ENCODE measurements at places on chromosomes 1 and 21.

GRCh38 chr1:178021950-178022349 lies 52.1 kb upstream of the SEC16B start:
- no peak for DNase-seq

- no peak for DNase-seq
Observed at GRCh38 chr1:192584866-192585265, 9.3 kb downstream of the RGS1 start.

DNA sequence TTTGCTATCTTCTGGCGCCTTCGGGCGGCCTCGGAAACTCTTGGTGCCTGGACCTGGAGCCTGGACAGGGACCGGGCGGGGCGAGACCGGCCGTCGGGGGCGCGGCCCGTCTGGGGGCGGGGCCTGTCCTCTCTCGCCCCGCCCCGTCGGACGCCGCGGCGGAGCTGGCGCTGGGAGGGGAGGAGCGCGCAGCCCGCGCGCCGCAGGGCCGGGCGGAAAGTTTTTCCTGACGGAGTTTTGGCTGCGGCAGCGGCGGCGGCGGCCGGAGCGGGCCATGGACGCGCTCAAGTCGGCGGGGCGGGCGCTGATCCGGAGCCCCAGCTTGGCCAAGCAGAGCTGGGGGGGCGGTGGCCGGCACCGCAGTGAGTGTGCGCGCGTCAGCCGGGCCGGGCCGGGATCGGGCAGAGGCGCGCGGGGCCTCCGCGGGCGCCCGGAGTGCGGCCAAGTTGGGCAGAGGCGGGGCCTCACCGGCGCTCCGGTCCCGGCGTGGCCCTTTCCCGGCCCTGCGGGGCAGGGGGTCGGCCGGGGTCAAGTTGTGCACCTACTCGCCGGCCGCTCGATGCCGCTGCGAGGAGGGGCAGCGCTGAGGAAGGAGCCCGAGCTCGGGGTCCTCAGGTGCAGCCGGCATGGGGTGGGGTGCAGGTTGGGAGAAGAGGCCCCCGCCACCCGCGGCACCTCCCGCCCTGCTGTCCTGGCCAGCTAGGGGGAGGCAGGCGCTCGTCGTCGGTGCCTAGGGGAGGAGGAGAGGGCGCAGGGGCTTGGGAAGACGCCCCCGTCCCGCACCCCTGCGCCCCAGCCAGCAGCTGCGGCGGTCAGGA lies at the start of gene LDLRAP1:
TSS of gene LDLRAP1 (plus strand) at position 182 of the 818 bp plus-strand sequence. CDS start at position 275, 93 bp downstream.
- DNase-seq: peak; percentile 80

DNA sequence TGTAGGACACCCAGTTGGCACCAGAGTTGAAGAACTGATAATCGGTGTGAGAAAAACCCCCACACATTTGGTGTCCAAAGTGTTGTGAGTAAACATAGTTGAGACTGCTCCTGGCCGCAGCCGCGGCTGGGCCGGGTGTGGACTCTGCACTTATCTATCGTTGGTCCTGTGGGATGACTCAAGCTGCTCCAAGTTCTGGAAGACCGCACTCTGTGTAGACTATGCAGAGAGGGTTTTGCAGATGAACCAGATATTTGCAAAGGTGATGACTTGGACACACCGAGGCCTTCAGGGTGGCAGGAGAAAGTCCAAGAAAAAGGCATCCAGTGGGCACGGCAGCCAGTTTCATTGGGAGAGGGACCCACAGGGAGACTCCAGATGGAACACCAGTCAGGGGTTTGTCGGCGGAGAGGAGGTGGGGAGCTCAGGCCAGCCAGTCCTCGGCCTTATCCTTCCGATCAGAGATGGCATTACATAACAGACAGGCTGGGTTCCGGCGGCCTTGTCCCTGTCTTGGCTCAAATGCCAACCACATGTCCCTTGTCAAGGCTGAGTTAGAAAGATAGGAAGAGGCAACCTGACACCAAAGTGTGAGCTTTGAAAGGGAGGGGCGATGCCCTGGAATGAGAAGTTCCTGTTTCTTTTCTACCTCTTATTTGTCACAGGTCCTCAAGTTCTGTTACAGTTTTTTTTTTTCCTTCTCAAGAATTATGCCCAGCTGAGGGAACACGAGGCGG lies 21.1 kb downstream of the C2CD2 start:
- DNase-seq: no peak

GRCh38 chr1:109909561-109909960 lies 1.1 kb upstream of the CSF1 start:
- DNase-seq: no peak

- DNase-seq: no peak
Observed at GRCh38 chr1:9841460-9841859, 17.7 kb upstream of the CLSTN1 start.

DNA sequence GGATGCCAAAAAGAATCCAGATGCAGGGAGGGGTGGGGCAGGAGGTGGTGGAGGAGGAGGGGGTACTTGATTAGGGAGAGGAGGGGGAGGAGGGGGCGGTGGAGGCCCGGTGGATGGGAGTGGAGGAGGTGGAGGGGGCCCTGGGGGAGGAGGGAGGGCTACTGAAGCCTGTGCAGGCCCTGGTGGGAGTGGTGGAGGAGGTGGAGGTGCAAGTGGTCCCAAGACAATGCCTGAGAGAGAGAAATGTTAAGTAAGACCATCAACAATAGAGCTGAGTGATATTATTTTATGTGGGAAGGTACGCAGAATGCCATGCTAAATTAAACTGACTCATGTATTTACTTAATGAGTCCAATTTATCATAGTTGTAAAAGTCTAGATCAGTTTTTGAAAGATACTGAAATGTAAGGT lies 86.8 kb upstream of the LBR start:
- no peak for DNase-seq

DNA sequence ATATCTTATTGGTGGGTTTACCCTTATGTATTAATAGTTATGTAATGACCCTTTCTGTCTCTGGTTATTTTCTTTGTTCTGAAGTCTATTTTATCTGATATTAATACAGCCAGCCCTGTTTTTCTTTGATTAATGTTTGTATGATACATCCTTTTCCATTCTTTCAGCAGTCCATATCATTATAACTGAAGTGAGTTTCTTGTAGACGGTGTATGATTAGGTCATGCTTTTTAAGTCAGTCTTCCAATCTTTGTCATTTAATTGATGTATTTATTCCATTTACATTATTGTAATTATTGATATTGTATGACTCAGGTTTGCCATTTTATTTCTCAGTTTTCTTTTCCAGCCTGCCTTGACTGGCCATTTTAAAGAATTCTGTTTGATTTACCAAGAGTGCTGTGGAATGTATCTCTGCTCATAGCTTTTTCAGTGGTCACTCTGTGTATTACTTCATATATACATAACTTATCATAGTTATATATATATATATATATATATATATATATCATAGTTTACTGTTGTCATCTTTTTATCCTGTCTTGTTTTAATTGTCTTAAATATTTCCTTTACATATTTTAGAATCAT lies 10.5 kb downstream of the RAB4A start:
- no peak for DNase-seq

- no peak for DNase-seq
Observed at GRCh38 chr1:85198864-85199263, 2.0 kb downstream of the SYDE2 start.

DNA sequence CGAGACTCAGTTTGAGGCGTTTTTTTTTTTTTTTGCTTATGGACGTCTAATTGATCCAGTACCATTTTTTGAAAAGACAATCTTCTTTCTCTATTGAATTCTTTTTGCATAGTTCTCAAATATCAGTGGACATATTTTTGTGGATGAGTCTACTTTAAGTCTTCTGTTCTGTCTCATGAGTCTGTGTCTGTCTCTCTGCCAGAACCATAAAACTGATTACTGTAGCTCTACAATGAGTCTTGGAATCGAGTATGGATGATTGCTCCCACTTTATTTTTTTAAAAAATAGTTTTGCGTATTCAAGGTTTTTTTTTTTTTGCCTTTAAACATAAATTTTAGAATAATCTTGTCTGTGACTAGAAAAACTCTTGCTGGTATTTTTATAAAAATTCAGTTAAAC lies 323.5 kb downstream of the ZNF326 start:
- no peak for DNase-seq

GRCh38 chr1:212514056-212514614 lies 81.4 kb downstream of the NENF start:
- no peak for DNase-seq

All from coronary artery (tissue), 2 donors.